Activated CD4-positive, alpha-beta T cell treated with anti-CD3 and anti-CD28 coated beads, Interleukin-2, amount 50 U/mL, for 24 hours (primary cell): ENCODE measurements at places on chromosomes 7 and 10.

GRCh38 chr7:134129856-134130523 lies 2.9 kb downstream of the LRGUK start:
- DNase-seq: no peak

DNA sequence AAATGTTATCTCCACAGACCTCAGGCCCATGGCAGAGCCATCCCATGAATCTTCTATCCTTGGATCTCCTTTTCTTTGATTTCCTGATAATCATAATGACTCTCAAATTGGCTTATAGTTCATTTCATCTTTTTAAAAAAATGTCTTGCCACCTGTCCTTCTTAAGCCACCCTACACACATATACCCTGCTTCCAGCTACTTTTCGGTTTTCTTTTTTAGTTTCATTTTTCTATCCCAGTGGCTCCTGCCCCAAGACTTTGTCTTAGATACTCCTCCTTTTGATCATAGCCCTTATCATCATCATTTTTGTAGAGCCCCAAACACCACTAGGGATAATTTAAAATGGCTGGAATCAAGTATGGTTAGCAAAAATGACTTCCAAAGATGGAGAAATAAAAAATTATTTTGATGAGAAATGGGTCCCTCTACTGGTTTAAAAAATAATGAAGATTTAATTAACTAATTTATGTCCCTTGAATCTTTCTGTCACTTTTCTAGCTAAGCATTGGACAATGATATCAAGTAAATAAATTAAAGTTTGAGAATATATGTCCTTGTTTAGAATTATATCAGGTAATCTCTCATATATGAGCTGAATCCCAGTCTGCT lies 277.3 kb upstream of the SEMA3D start:
- DNase-seq: no peak

GRCh38 chr7:24395512-24395911 lies 111.5 kb downstream of the NPY start:
- no peak for DNase-seq

GRCh38 chr7:77575187-77575586 lies 38.1 kb downstream of the PTPN12 start:
- no peak for DNase-seq

GRCh38 chr7:43873300-43873699 lies 4.0 kb upstream of the MRPS24 start:
- no peak for DNase-seq

- no peak for DNase-seq
Measured at GRCh38 chr7:82268632-82269031, 174.9 kb downstream of the CACNA2D1 start.

DNA sequence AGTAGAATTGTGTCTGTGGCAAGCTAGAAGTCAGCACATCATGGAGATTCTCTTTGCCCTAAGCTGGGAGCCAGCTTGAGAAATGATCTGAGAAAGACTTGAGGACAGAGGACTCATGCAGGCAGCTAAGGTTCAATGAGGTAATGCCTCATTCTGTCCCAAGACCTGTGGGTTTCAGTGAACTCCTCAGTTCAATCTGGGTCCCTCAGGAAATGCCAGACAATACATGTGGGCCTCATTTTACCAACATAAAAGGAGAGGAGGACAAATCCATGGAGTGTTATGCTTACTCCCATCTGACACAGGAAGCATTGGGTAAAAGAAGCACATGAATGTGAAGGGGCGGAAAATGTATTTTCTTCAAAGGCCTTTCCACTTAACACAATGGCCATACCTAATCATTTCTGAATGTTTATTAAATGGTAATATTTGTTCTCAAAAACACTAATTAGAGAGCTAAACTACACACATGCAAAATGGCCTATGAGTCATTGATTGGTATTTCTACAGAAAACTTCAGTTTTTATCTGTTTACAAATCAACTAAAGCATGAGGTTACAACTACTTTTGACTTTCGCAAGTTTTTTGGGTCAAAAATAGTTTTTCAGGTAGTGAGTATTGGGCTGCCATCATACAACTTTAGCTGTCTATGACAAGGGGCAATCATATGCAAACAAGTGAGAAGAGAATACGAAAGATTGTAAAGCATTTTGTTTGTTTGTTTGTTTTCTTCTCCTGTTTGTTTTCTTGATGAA lies 205.3 kb downstream of the CHRM2 start:
- no peak for DNase-seq

DNA sequence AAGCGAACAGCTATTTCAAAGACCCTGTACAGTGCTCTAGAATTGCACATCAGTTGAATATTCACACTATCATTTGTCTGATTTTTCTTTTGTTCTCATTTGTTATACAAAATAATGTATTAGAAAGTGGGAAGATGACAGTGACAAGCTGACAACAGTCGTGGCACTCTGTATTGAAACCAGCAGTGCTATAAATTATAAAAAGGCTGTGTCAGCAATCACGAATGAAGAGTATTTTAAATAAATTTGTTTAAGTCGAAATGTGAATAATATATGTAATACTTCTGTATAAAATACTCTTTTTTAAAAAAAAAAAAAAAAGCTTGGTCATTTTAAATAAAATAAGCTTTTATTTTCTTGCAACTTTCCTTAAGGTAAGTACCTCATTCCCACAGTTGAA lies 122.6 kb downstream of the VPS50 start:
- no peak for DNase-seq
